NCI-H1694 treated with DMSO at 0.1 percent for 48 hours (cell line): ENCODE measurements at places on chromosomes 16 and 17.

GRCh38 chr17:8222380-8222629 is 11.9 kb upstream of the AURKB start:
- DNase-seq: peak; percentile 94

- DNase-seq: no peak
These were observed 1.1 kb upstream of the FASN start for GRCh38 chr17:82098939-82099763.

- no peak for DNase-seq
These were observed 3.3 kb downstream of the PHLPP2 start for GRCh38 chr16:71721066-71721740.

GRCh38 chr17:80605326-80606066 is 60.9 kb downstream of the RPTOR start:
- no peak for DNase-seq

DNA sequence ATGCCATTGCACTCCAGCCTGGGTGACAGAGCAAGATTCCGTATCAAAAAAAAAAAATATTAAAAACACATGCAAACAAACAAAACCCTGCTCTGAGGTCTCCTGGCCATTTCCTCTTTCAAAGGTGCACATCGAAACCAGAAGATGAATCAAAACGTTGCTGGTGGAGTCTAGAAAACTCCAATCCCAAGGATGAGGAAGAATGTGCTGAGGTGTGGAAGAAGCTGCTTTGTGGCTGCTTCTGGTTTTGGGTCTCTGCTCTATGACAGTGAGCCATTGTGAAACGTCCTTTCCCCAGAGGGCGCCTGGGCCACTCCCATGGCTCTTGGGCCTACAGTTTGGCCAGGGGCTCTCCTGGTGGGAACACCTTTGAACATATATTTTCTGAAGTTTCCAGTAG is 112.6 kb downstream of the IRF8 start:
- no peak for DNase-seq

- DNase-seq: no peak
These were observed 28.1 kb downstream of the TTYH2 start for GRCh38 chr17:74241431-74241830.

DNA sequence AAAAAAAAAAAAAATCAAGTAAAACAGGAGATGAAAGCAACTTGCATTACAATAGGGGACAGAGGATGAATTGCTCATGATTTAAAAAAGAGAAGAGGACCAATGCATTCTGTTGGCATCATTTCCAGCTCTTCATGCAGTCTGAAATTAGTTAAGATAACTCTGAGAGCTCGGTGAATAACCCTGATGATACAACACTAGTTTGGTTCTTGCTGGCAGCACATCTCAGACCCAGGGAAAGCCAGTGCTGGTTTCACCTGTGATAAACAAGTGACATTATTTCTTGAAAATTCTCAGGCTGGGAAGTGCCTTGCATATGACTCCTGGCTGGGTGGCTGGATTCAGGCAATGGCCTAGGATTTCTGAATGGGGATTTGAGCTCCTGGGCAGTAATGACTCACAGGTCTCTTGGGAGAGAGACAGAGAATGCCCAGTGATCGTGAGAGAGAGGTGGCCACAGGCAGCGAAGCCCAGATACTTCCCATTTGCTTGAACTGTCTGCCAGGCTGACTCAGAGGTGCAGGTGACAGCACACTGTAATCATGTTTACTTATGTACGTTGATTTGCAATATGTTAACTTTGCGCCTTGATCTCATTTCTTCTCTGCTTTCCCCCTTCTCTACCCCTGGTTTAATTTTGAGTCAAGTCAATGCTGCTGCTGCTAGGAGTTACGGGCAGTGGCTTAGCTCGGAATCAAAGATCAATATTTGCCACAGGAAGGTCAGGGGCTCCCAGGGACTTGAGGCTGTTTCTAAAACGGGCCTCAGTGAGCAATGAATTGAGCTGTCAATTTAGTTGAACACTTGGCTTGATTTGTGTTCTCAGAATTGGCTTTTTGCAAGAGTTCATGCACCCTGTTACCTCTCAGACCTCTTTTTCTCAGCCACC is 27.1 kb downstream of the ARSG start:
- no peak for DNase-seq

GRCh38 chr16:68668266-68668665 is 23.2 kb downstream of the CDH3 start:
- DNase-seq: no peak

DNA sequence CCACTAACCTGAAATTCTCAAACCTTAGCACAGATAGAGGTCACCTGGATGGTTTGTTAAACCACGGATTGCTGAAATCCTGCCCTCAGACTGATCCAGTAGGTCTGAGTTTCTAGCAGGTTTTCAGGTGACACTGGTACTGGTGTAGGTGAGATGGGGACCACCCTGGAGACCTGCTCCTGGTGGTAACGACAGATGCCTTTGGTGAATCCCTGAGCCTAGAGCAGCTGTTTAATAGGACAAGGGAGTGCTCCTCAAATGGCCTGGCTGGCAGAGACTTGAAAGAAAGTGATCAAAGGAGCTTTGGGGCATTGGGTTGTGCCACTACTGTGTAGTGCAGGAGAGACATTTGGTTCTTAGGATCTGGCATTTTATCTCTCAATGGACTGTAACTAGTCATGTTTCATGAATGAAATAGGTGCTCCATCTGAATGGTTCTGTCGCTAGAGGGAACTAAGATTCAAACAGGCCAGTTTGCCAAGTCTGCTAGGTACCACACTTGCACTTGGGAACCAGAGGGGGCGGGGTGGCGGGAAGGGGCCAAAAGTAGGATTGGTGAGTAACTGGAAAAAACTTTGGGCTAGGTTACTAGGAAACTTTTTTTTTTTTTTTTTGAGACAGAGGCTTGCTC is 2.9 kb upstream of the IFI35 start:
- no peak for DNase-seq

DNA sequence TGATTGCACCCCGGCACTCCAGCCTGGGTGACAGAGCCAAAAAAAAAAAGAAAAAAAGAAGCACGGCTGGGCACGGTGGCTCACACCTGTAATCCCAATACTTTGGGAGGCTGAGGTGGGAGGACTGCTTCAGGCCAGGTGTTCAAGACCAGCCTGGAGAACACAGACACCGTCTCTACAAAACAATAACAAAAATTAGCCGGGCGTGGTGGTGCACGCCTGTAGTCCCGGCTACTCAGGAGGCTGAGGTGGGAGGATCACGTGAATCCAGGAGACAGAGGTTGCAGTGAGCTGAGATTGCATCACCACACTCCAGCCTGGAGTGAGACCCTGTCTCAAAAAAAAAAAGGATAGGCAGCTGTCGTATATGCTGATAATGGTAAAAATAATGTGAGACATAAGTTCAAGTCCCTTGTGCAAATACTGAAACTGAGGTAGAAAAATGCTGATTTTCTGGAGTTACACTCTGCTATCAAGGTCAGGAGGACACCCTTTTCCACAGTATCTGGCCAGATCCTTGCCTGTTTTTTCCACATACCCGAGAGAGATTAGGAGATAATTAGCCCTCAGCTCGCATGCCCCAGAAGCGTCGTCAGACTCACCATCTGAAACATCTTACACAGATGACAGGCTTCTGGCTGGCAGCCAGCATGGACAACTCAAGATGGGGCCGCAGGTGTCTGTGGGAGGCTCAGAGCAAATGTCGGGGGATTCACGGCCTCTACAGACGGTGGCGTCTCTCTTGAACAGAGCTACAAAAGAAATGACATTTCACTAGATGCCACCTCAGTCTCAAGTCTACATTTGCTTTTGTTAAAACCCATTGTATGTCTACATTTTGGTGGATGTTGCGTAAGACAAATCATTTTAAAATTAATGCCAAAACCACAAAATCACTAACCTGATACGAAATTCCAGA is 36.8 kb downstream of the WDR45B start:
- no peak for DNase-seq

- DNase-seq: no peak
These were observed 28.0 kb upstream of the B4GALNT2 start for GRCh38 chr17:49104511-49105074.

DNA sequence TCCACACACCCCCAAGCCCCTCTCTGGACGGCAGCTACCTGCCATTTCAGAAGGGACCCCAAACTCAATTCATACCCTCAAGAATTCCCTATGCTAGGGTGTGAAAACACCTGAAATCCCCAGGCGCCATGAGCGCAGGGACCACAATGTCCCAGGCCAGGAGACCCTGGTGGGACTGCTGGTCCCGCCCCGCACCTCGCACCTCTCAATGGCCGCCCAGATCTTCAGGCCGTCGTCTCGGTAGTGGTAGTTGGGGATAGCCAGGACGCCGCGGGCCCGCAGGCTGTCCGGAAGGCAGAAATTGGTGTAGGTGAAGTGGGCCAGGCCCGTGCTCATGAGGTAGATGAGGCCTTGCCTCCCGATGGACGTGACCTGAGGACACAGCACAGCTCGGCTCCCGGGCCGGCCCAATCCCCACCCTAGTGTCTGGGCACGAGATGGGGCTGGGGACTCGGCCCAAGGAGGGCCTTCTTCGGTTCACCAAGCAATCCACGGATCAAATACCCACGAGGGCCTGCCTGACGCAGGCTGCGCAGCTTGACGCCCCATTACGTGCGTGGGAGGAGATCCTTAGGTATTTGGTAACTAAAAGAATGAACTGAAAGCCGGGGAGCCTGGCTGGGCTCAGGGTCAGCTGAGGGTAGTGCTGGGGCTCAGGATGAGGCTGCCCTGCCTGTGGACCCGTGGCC is 9.2 kb downstream of the ALOXE3 start:
- DNase-seq: no peak

GRCh38 chr17:80761110-80761871 is 216.7 kb downstream of the RPTOR start:
- DNase-seq: no peak

GRCh38 chr17:80798595-80799537 is 192.8 kb upstream of the CHMP6 start:
- DNase-seq: no peak
